Esophagus muscularis mucosa (tissue), 4 donors: ENCODE measurements at places on chromosomes 2 and 18.

DNA sequence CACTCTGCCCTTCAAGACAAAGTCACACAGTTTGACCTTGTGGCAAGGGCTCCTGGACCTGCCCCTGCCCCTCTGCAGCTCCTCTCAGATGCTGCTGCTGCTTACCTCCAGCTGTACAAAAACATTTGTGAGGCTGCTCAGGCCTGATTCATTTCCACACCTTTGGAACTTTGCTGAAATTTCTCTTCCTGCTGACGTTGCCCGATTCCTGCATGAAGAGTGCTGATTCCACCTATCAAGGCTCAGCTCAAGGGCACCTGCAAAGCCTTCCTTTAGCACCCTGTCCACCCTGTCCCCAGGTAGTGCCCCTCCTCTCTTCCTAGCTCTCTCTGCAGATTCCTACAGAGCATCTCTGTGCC is 738.3 kb upstream of the HS6ST1 start:
- no peaks in the 10 kb centered on the region for H3K4me1 ChIP-seq
- no peaks in the 10 kb centered on the region for H3K27me3 ChIP-seq
- no peak overlapping the region for H3K27ac ChIP-seq
- H3K36me3 ChIP-seq = no peaks in the 10 kb centered on the region
- no peak overlapping the region for H3K4me3 ChIP-seq

- peaks cover 3% of the 10 kb centered on the region for H3K4me1 ChIP-seq
- H3K36me3 ChIP-seq = no peaks in the 10 kb centered on the region
- no peaks in the 10 kb centered on the region for H3K27me3 ChIP-seq
- H3K27ac ChIP-seq = no peak overlapping the region
- no peak overlapping the region for H3K4me3 ChIP-seq
- no peak for DNase-seq
Measured at GRCh38 chr18:79620576-79621165, 58.9 kb upstream of the CTDP1 start.

GRCh38 chr2:53793821-53794220 is 7.0 kb downstream of the ERLEC1 start:
- H3K27me3 ChIP-seq = no peaks in the 10 kb centered on the region
- H3K4me1 ChIP-seq = peaks cover 11% of the 10 kb centered on the region
- DNase-seq = no peak

GRCh38 chr18:24317370-24317769 is 80.3 kb downstream of the OSBPL1A start:
- no peak overlapping the region for H3K4me3 ChIP-seq
- H3K27ac ChIP-seq = no peak overlapping the region
- no peak for DNase-seq
- H3K27me3 ChIP-seq = no peaks in the 10 kb centered on the region
- H3K4me1 ChIP-seq = peaks cover under 1% of the 10 kb centered on the region
